ENCODE measurements at places on chromosomes 2 and 18.

DNA sequence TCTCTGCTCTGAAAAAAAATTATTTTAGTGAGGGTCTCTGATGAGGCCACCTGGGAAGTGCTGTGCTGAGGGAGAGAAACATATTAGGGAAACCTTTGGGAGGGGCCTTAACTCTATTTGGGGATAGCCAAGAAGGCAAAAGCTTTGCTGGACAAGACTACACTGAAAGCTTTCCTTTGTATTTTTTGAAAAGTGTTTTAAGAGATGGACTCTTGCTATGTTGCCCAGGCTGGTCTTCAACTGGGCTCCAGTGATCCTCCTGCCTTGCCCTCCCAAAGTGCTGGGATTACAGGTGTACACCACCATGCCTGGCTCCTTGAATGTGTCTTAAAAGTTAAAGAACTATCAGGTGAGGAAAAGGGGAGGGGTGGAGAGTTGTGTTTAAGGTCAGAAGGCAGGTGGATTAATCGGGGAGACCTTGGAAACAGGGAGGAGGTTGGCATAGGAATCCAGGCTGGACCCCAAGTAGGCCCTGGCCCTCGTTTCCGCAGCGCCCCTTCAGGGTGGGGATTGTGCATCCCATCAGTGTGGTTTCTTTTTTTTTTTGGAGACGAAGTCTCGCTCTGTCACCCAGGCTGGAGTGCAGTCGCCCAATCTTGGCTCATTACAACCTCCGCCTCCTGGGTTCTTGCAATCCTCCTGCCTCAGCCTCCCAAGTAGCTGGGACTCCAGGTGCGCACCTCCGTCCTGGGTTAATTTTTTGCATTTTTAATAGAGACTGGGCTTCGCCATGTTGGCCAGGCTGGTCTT is 92.1 kb downstream of the MYCN start:
- DNase-seq = no peak

- peak; percentile 18 for DNase-seq
These were observed 631.8 kb upstream of the RAB6C start for GRCh38 chr2:129347486-129348217.

- no peak for DNase-seq
These were observed 66.4 kb downstream of the DCDC2C start for GRCh38 chr2:3769766-3770165.

GRCh38 chr18:48296581-48296980 is 112.6 kb downstream of the ZBTB7C start:
- DNase-seq = no peak

- peak; percentile 34 for DNase-seq
These were observed 29.4 kb downstream of the ITM2C start for GRCh38 chr2:230893841-230894781.

GRCh38 chr2:212361174-212361756 is 177.3 kb downstream of the ERBB4 start:
- no peak for DNase-seq

- DNase-seq = no peak
These were observed 185.1 kb upstream of the LHCGR start for GRCh38 chr2:48940606-48941005.

All from GM19239 (cell line).